ENCODE measurements at places on chromosomes 4 and X. TPM values are rescaled to one million over a fixed set of nuclear protein-coding genes. Genes with fewer than 3 reads are reported as not detected.

Gene ALPK1
- total RNA-seq, result 5.0 TPM

GRCh38 chr4:97866821-97867556, 276.3 kb downstream of the STPG2 start:
- DNase-seq, result peak; percentile 69

DNA sequence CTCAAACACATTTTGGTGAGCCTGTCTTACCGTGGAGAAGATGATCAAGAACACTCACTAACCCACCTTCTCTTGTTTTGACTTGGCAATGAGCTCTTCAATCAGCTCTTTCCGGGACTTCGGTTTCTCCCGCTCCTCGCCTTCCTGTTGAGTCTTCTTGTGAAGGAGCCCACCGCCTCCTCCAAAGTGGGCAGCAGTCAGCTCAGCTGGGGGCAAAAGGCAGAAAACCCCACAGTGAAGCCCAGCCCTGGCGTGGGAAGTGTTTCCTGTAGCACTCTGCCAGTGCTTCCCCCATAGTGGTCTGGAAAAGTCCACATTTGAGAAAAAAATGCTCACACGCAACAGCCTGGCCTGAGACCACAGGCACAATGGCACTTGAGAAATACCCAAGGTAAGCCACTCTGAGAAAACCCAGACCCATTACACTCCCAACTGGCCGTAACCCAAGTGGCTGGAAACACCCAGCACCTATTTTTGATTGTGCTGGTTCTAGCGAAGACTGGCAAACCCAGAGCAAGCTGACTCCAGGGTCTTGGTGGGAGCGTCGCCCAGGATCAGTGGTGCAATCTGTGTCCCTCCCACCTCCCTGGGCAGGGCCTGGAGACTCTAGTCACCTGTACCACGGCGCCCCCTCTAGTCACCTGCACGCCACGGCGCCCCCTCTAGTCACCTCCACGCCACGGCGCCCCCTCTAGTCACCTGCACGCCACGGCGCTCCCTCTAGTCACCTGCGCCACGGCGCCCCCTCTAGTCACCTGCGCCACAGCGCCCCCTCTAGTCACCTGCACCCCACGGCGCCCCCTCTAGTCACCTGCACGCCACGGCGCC, 8.6 kb downstream of the NOP14 start:
- peak; percentile 44 for DNase-seq

DNA sequence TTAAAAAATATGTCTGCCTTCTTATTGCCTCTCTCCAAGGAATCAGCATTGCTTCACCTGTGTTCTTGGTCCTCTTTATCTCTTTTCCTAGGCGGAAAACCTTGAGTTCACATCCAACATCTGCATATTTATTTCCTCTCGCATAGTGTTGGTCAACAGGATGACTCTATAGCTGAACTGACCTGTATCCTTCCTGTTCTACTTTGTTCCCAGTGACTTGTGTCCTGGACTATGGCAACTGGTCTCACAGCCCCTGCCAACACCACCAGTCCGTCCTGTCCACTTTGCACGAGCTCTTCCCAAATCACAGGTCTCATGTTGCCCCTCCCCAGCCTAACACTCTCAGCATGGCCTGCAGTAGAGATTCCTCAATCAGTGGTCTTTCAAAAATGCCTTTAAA, 2.0 kb downstream of the DIPK2B start:
- no peak for DNase-seq
